CD8-positive, alpha-beta memory T cell (primary cell): ENCODE measurements at places on chromosomes 2 and 18.

GRCh38 chr2:99545066-99545465 is 55.2 kb upstream of the REV1 start:
- DNase-seq: no peak

- no peak for DNase-seq
Observed at GRCh38 chr2:39772086-39772811, 6.8 kb downstream of the THUMPD2 start.

DNA sequence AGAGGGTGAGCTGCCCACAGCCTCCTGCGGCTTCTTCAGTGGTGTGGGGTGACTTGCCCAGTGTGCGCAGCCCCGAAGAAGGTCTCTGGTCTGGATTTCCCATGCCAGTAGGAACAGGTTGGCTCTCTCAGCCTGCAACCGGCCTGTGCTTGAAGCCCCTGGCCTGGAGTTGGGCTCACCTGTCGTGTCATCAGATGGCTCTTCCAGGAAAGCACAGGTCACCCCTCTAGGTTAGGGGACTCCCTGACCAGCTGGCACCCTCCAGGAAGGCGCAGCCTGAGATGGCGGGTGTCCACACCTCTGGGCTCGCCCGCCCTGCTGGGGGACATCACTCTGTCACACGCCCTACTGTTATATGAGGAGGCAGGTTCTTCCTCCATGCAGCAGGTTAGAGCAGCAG is 179.8 kb downstream of the SEPTIN10 start:
- no peak for DNase-seq

- DNase-seq: no peak
Observed at GRCh38 chr18:78525366-78526111, 454.1 kb upstream of the SALL3 start.

DNA sequence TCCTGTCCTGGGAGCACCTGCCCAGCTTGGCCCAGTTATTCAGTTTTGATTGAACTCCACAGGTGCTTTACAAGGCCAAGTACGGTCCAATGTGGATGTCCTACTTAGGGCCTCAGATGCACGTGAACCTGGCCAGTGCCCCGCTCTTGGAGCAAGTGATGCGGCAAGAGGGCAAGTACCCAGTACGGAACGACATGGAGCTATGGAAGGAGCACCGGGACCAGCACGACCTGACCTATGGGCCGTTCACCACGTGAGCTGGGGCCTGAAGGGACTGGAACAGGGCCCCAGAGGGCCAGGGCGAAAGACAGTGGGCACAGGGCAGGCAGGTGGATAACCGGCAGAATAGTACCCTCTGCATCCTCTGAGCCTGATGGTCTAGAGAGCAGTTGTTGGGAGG is 22.1 kb downstream of the PRKAG3 start:
- DNase-seq: no peak

GRCh38 chr2:25409044-25409443 is 67.3 kb upstream of the DNMT3A start:
- DNase-seq: no peak

DNA sequence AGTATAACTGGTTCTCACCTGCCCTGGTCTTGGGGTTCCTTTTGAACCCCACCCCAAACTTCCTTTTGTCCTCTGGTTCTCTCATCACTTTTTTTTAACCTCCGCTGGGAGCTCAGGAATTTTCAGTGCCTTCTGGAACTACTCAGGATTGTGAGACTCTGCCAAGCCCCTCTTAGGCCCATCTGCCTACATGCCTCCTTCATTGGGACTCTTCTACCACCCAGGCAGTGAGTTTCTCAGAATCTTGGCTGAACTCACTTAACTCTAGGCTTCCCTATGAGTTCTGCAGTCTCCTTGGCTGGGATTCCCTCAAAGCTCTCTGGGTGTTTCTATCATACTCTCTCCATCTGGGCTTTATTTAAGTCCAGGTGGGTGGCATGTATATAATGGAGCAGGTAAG is 86.3 kb downstream of the MDH1 start:
- no peak for DNase-seq

GRCh38 chr2:8306530-8307351 is 375.1 kb upstream of the ID2 start:
- no peak for DNase-seq

DNA sequence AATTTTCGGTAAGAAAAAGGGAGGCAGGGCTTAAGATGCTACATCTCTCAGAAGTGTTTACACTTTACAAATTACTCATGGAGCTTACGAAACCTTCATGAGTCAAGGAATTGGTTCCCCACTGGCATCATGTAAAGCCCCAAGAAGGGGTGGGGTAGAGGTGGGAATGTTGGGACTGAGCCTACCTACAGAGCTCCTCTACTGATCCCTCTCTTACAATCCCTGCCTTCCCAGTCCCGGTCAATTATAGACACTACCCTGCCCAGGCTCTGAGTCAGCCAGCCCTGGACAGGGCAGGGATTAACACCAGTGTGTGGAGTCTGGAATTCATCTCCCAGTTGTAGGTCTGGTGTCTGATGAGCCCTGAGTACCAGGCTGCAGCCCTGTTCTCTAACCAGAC is 248.9 kb downstream of the PAX3 start:
- no peak for DNase-seq

- no peak for DNase-seq
Observed at GRCh38 chr2:96233880-96234316, 25.3 kb upstream of the STARD7 start.

- no peak for DNase-seq
Observed at GRCh38 chr2:188403676-188404075, 112.0 kb downstream of the GULP1 start.

GRCh38 chr2:70938586-70938950 is 2.9 kb downstream of the ATP6V1B1 start:
- no peak for DNase-seq

- DNase-seq: no peak
Observed at GRCh38 chr2:169704160-169704708, 10.0 kb downstream of the PHOSPHO2 start.

DNA sequence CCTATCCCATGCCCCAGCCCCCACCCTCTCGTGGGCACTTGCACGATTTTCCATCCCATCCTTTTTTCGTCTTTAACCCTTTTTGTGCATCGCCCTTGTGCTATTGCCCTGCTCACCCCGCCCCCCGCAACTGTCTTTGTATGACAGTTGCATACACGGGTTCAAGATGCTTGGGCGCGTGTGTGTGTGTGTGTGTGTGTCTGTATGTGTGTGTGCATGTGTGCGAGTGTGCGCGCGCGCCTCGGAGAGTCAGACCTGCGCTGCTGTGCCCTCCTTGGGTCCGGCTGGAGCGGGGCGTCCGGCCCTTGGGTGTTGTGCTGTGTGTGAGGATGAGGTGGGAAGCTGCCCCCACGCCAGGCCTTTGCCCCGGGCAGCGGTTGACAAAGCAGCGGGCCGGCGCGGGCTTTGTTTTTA is 230.7 kb downstream of the HAUS1 start:
- DNase-seq: peak; percentile 26

DNA sequence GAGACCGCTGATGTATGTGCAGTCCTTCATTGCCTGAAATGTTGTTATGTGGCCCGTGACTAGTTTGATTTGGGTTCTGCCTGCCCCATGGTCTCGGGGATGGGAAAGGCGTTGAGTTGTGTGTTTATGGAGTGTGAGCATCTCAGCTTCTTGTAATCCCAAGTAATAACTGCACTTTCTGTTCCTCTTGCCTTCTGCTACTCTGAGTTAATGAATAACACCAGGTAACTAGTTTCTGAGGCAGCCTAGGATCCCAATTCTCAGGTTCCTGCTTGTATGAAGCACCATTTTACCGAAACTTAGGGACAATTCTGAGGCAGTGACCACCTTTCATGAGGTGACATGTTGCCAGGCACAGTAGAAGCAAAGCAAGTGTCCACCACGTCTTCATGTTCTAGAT is 170.0 kb downstream of the ALK start:
- no peak for DNase-seq

GRCh38 chr2:209553913-209554312 is 130.1 kb downstream of the MAP2 start:
- DNase-seq: no peak

GRCh38 chr2:200964498-200964897 is 1.0 kb upstream of the ORC2 start:
- DNase-seq: no peak

GRCh38 chr2:7427293-7428060 is 510.3 kb downstream of the RNF144A start:
- DNase-seq: no peak

DNA sequence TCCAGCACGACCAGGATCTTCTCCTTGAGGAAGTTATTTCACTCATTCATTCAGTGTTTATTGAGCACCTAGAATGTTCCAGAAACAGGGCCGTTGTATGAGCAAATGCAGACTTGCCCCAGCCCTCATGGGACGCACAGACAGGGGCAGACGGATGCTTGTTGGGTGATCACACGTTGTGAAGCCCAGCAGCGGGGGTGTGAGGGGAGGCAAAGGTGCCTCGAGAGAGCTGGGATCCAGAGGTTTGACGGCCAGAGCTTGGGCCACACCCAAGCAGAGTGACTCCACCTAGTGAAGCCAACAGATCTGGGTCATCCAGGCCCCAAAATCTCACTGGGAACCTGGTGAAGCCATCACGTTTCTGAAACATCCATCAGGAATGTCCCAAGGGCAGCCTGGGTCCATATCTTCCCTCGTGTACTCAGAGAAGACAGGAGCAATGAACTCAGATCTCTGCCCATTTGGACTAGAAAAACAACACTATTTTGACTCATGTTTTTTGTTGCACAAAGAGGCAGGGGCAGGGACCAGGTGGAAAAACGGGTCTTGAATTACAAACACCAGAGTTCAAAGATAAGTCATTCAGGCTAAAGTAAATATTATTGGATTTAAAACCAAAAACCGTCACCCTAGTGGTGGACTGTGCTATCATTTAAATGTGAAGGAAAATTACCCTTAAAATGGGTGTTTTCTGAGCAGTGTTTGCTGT is 54.9 kb upstream of the RBM44 start:
- DNase-seq: no peak

- DNase-seq: no peak
Observed at GRCh38 chr2:130963849-130964793, 127.4 kb downstream of the ARHGEF4 start.

DNA sequence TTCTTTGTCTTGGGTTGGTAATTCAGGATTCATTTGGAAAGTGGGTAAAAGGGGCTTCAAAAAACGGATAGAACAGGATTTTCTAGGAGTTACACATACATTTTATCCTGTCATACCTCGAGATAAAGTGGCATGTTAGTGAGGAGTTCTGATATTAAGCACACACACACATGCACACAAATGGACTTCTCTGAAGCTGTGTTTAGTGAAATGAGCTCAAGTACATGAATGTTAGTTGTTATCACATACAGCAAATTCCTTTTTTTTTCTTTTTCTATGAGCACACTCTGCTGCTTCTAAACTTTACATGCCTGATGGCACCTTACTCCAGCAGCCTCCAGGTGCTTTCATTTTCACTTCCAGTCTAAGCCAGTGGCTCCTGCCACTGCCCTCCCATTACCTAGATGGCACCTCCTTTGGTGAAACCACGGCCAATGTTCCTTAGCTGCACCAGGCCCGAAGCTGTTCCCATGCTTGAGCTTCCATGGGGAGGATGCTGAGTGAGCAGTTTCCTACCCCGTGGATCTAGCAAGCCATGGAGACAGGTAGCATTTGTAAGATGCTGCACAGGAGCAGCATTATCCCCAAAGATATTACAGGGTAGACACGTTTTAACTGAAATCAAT is 49.7 kb downstream of the STAT1 start:
- DNase-seq: no peak

GRCh38 chr2:49165662-49166061 is 11.3 kb upstream of the FSHR start:
- no peak for DNase-seq

- DNase-seq: no peak
Observed at GRCh38 chr2:229815858-229816257, 101.5 kb upstream of the DNER start.

GRCh38 chr2:176753752-176754474 is 458.7 kb upstream of the HNRNPA3 start:
- DNase-seq: no peak

DNA sequence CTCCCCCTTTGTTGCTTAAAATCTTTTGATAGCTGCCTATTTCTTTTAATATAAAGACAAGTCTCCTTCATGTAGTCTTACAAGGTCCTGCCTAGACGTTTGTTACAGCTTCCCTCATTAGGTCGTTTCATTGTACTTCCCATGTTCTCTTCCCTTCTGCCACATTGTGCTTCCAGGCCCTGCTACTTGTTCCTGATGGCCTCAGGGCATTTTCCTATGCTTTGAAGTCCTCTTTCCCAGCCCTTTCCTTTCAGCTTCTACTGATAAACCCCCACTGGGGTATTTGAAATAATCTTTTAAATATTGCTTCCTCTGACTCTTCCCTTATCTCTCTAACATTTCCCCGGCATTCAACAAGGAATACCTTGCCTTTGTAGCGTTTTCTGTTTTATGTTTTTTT is 67.4 kb downstream of the UBE2E3 start:
- DNase-seq: no peak

GRCh38 chr2:5077479-5078089 is 614.6 kb upstream of the SOX11 start:
- no peak for DNase-seq

DNA sequence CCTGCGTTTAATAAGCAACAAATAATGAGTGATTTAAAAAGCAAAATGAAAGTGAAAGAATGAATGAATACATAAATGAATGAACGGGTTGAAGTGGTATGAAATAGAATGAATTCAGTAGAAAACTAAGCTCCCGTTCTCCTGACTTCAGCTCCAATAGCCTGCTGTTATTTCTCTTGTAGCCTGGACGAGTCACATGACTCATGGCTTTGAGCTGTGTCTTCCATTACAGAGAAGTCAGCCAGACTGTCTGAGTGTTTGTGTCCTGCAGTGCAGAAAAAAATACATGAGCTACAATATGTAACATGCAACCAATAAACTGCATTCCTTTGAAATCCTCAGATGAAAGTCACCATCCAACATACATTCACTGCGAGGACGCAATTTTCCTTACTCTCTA is 21.2 kb downstream of the SCG2 start:
- no peak for DNase-seq

DNA sequence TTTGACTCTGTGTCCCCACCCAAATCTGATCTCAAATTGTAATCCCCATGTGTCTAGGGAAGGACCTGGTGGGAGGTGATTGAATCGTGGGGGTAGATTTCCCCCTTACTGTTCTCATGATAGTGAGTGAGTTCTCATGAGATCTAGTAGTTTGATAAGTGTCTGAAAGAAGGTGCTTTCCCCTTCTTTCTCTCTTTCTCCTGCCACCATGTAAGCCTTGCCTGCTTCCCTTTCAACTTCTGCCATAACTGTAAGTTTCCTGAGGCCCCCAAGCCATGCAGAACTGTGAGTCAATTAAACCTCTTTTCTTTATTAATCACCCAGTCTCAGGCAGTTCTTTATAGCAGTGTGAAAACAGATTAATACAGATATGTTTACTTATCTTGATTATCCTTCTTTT is 266.5 kb upstream of the GYPC start:
- DNase-seq: no peak
